ENCODE measurements at places on chromosomes 12 and 14. TPM values are rescaled to one million over a fixed set of nuclear protein-coding genes. Genes with fewer than 3 reads are reported as not detected.

DNA sequence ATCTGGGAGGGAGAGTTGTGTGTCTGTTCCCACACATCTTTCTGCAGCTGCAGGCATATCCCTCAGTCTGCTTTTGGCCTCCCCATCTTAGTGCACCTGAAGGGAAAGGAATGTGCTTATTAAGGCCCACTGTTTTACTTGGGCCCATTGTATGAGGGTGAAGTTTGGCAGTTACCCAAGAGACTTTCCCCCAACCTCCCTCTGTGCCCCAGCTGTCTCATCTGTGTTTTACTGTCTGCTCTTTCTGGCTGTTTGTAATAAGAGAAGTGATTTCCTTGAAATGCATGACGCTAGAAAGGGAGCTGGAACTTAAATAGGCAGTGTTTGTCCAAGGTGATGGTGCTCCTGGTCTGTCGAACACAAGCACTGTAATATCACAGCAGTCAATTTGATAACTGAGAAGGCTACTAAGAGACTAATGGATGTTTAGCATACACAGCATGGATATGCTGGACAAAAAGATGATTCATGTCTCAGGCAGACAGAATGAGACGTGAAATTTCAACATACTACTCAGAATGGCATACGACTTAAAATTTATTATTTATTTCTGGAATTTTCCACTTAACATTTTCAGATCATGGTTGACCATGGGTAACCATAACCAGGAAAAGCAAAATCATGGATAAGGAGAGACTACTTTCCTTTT is 43.6 kb downstream of the FSCB start:
- DNase-seq: no peak

GRCh38 chr12:92961949-92962348 is 32.9 kb upstream of the EEA1 start:
- no peak for DNase-seq

- no peak for DNase-seq
These were observed 44.6 kb upstream of the CNTN1 start for GRCh38 chr12:40647651-40648050.

Gene OR10G2
- not detected for total RNA-seq

DNA sequence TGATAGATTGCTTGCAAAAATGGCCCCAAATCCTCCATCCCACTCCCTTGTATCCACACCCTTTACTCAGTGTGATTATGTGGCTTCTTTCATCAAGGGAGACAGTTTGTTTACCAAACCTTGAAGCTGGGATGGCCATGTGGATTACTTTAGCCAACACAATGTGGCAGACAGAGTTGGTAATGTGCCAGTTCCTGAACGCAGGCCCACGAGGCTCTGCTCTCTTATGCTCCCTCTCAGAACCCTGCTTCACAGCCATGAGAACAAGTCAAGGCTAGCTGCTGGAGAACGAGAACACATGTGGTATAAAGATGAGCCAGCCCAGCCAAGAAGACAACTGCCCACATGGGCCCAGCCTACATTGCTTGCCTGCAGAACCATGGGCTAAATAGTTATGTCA is 162.3 kb downstream of the NDUFA12 start:
- DNase-seq: no peak

DNA sequence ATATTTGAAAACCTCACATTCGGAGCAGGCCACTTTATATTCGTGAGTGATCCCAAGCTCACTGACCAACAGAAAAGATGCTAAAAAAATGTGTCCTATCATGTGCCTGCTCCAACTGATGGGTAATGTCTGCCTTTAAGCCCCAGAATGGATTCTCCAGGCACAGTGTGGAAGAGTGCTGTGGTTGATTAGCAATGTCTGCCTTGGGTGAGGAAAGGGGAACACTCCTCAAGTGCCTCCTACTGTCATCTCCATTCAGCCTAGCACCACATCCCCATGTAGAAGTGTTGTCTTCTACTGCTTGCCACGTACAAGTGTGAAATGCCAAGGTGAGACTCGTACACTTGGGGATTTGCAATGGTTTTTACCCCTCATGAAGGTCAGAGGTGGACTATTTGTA is 199.3 kb downstream of the SLC41A2 start:
- peak; percentile 44 for DNase-seq

DNA sequence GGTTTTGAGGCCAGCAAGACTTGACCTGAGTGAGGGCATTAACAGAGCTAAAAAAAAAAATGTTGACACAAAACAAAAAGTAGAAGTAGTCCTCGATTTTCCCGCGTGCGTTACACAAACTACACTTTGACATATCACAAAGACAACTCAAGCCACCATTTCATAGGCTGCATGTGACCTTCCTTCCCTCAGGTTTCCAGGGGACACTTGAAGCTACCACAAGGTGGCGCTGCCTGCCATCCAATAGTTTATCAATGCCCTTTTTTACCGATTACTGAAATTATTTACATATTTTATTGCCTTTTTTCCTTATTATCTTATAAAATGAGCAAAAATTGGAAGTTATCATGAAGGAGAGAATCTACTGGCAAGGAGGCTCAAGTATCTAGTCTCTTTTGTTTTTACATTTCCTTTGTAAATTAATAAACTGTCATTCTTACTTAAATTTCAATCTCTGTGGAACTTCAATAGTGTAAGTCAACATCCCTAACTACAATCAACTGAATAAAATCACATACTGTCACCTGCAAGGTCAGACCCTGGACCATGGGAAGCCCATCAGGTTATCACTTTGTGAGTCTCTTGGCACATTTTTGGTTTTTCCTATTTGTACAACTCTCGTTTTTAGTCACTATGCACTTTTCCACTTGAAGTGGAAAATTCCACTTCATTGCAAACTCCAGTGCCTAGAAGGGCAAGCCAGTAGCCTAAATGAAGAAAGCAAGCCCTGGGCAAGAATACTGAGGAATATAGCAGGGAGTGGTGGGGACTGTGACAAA is 84.6 kb upstream of the CPSF6 start:
- DNase-seq: peak; percentile 92
